ENCODE measurements at places on chromosomes 3 and 15. TPM values are rescaled to one million over a fixed set of nuclear protein-coding genes. Genes with fewer than 3 reads are reported as not detected.

The CSPG4 gene
- 7.2 TPM for polyA plus RNA-seq

The KLF15 gene
- polyA plus RNA-seq = 1.6 TPM

The ACKR2 gene
- 0.22 TPM for polyA plus RNA-seq

- DNase-seq = peak; percentile 17
Observed at GRCh38 chr3:167691366-167691765, 37.6 kb upstream of the WDR49 start.

GRCh38 chr3:186021673-186022362, 84.0 kb upstream of the TRA2B start:
- no peak for DNase-seq

GRCh38 chr15:71112429-71112828, 2.8 kb upstream of the THSD4 start:
- no peak for DNase-seq

GRCh38 chr3:170054204-170054603, 16.4 kb downstream of the GPR160 start:
- peak; percentile 21 for DNase-seq

All from small intestine (tissue), 16 donors.